A549 treated with Mapracorat at 1 μM for 4 hours (cell line): ENCODE measurements at places on chromosomes 13 and 19. TPM values are rescaled to one million over a fixed set of nuclear protein-coding genes. Genes with fewer than 3 reads are reported as not detected.

The LRFN3 gene
- total RNA-seq = 12.9 to 23.3 TPM (median 21.0 TPM) in 5 replicates

The HSD17B14 gene
- total RNA-seq = 12.3 to 15.1 TPM (median 12.8 TPM) in 5 replicates

The ZSCAN4 gene
- not detected in 5 replicates for total RNA-seq

The PRODH2 gene
- 0.16 to 0.53 TPM (median 0.34 TPM) in 5 replicates for total RNA-seq

The SIGLEC12 gene
- not detected in 5 replicates for total RNA-seq

The ZNF525 gene
- total RNA-seq = 0.30 to 0.70 TPM (median 0.49 TPM) in 5 replicates

The CD33 gene
- 0.15 TPM in 2 of 5 replicates, not detected in the others for total RNA-seq

The FXYD3 gene
- 0.26 to 0.58 TPM (median 0.36 TPM) in 5 replicates for total RNA-seq

The PGLYRP1 gene
- total RNA-seq = not detected in 5 replicates

The TBC1D17 gene
- total RNA-seq = 17.4 to 22.9 TPM (median 20.4 TPM) in 5 replicates

The ERICH6B gene
- not detected in 5 replicates for total RNA-seq

The RAB3A gene
- total RNA-seq = 0.41 to 1.1 TPM (median 0.77 TPM) in 5 replicates

The RELB gene
- 23.9 to 46.8 TPM (median 41.0 TPM) in 5 replicates for total RNA-seq

The CACNA1A gene
- total RNA-seq = 0.04 to 0.19 TPM (median 0.08 TPM) in 4 of 5 replicates, not detected in the other
